ENCODE measurements at places on chromosomes 4 and X.
A peak's percentile ranks its signal among the peaks of the same experiment; 100 is the strongest.

GRCh38 chr4:113450295-113451080 lies 311.1 kb downstream of the CAMK2D start:
- DNase-seq = no peak

DNA sequence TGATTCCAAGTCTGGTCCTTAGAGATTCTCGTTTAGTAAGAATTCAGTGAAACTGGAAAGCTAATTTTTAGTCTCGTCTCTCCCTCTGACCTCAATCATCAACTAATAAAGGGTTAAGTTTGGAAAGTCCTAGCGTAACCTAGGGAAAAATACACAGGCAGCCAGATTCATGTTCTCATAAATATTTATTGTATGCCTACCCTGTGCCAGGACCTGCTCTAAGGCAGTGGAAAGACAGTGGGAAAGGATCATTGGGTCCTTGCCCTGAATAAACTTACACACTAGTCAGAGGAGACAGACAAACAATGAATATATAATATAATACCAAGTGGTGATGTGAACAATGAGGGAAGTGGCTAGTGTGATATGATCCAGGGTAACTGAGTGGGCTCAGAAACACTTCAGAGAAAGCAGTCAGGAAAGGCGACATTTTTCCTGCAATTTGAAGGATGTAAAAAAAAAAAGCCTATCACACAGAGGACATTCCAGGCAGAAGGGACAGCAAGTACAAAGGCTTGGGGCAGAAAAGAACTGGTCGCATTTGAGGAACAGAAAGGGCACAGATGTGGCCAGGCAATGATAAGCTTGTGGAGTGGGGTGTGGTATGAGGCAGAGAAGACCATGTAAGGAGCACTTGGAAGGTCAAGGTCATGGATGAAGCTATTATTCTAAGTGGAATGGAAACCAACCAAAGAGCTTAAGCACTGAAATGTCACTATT lies 128.8 kb downstream of the AMELX start:
- DNase-seq = no peak

DNA sequence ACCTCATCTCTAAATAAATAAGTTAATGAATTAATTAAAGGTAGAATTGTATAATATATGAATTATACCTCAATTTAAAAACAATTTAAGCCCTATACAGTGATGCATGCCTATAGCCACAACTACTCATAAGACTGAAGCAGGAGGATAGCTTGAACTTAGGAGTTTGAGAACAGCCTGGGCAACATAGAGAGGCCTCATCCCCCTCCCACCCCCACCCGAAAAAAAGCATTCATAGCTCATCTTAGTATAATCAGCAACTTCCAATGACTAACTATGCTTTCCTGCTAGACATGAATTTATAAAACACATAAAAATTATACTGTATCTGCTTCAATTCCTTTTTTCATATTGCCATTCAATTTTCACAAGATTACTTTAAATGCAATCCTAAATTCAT lies 1.6 kb downstream of the LRBA start:
- DNase-seq = no peak

DNA sequence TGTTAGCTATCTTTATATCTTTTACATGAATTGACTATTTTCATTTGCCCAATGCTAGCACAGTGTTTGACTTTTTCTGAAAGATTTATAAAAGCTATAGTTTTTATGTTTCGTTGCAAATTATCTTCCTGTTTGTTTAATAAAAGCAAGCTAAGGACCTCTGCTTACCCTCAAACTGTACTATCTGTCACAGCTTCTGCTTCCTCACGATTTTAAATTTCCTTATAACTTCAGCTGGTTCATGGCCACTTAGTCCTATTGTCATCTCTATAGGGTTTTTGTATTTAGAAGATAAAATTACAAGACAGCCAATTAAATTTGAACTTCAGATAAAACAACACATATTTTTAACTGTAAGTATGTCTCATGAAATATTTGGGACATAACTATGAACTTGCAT lies 494.0 kb downstream of the PDGFC start:
- DNase-seq = no peak

DNA sequence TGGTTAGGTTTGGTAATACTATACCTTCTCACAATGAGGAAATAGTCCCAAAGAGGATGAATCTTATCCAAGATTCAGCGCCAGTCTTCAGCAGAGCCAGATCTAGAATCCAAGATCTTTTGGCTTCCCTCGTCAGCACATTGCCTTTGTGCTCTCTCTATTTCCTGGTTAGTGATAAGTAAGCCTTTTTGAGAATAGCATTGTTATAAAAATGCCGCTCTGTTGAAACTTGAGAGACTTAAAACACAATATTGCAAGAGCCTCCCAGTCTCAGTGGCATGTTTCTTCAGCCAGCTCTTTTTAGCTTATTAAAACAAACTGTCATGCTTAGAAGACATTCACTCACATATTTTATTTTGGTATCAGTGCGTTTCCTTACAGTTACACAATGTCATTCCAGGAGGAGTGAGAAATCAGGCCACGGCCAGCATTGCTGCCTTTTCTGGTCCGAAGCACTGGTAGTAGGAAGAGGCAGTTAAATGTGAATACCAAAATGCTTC lies 141.4 kb downstream of the KLHL8 start:
- peak; percentile 78 for DNase-seq

DNA sequence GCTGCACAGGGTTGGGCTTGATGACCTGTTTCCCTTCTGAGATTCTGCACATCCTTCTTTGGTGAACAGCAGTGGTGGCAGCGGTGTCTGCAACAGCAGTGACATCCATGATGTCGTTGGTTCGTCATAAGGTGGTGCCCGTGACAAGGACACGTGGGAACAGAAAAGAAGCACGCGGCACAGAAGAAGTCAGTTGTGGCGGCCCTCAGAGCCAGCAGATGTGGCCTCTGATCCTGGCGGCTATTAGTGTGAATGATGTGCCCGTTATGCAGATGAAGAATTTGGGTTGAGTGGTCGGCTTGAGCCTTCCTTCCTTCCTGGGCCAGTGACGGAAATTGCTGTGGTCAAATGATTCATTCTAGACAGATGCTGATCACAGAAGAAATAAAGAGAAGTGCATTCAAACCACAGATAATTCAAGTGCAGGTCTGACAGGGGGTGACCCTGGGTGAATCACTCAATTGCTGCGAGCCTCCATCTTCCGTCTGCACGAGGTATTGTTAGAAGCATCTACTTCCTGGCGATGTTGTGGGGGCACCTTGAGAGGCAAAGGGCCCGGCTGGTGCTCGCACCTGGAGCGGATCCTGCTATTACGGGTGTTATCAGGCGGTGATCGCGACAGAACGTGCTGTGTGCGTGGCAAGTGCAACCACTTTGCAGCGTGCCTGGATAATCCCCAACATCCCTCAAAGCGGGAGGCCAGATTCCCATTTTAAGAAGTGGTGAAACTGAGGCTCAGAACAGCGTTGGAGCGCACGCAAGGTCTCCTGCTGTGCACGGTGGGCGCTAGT lies 215.2 kb upstream of the PSAPL1 start:
- DNase-seq = peak; percentile 78

GRCh38 chr4:48340276-48340964 lies 909 bp upstream of the SLAIN2 start:
- DNase-seq = no peak

DNA sequence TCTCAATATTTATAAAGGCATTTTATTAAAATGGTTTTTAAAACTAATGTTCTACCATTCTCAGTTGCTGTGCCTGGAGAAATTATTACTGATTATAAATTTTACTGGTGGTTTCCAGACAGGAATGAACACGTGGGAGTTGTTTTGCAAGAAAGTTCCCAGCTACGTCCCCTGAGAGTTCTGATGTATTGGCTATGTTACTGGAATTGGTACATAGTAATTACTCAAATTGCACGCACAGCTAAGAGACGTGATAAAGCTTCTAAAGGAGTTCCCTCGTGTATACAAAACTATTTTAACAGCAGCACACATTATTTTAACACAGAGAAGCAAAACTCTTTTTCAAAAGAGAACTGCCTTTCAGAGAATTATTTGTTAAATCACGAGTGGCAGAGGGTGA lies 292.2 kb downstream of the NLGN4X start:
- DNase-seq = no peak

GRCh38 chrX:110192516-110192915 lies 125.4 kb downstream of the AMMECR1 start:
- DNase-seq = no peak
